ENCODE measurements at places on chromosomes 5 and 9.

DNA sequence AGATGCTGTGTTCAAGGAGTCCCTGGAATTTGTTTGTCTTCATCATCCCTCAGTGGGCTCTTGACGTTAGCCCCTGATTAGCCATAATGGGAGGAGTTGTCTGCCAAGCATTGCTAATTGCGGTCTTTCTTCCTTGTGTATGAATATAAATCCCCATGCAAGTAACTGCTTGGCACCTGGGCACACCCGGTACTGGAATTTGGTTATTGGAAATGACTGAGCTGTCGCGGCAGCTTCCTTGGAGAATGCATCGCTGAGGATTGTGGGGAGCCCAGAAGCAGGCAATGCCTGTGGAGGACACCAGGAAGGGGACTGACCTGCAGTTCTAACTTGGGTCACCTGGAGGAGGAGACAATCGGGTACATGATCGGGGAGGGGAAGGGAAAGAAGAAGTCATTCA is 53.3 kb upstream of the CTSL start:
- no peak for DNase-seq

- no peak for DNase-seq
These were observed 43.6 kb upstream of the HRH2 start for GRCh38 chr5:175614223-175614815.

GRCh38 chr5:61866930-61867329 is 439.1 kb upstream of the KIF2A start:
- DNase-seq, result no peak

DNA sequence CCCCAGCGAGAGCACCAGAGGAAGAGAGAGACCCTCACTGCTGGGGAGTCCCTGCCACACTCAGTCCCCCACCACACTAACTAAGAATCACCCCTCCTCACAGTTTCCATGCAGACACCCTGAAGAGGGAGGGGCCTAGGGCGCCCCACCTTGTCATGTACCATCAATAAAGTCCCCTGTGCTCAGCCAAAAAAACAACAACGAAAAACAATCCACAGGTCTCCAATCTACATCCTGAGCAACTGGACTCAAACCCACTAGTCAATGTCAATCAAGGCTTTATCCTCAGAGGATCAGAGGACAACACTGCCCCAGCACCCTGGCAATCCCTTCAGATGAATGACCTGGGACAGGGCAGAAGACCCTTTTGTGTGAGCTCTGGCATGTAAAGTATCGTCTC is 210.1 kb upstream of the MSX2 start:
- no peak for DNase-seq

- DNase-seq, result no peak
These were observed 146.4 kb downstream of the PALM2AKAP2 start for GRCh38 chr9:109926421-109926869.

DNA sequence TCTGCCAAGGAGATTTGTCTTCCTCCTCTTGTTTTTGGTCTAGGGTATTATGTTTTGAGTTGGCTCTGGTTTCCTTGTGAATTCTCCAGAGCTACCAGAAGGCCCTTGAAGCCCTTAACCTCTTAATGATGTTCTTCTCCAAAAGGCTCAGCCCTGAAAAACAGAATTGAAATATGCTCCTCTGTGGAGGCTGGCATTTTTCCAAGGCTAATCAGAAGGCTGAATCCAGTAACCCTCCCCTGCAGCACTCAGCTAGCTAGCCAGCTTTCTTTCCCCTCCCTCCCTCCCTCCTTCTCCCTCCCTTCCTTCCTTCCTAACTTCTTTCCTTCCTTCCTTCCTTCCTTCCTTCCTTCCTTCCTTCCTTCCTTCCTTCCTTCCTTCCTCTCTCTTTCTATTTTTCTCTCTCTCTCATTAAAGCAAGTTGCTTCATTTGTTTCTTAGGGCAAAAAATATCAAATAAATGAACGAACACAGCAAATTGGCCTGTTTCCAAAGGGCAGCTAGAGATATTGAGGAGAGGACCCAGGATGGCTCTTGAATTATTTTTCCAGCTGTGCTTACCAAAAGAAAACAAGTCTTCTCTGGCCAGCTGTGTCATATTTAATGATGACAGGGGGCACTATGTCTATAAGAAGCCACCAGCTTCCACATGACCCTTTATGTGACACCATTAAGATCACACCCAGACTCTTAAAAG is 38.7 kb downstream of the JAKMIP2 start:
- no peak for DNase-seq

- no peak for DNase-seq
These were observed 105.8 kb upstream of the SPATA31D4 start for GRCh38 chr9:81822301-81822865.

- DNase-seq, result no peak
These were observed 1.1 kb upstream of the ANKDD1B start for GRCh38 chr5:75610201-75610600.

DNA sequence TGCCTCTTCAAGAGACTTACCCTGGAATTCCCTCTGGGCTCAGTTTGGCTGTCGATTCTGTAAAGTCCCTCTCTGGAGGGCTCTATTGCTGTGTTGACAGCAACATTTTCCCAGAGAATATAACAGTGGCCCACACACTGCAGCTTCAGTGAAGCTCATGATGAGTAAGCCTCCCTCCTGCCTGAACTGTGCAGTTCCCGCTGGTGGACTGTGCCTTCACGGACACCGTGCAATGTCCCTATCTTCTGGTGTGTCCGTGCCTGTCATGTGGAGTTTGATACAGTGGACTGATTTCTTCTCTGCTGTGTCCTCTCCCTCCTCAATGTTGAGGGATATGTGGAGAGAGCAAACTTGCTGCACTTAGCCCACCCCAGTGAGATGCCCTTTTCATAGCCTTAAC is 109.0 kb downstream of the NTRK2 start:
- DNase-seq, result no peak

DNA sequence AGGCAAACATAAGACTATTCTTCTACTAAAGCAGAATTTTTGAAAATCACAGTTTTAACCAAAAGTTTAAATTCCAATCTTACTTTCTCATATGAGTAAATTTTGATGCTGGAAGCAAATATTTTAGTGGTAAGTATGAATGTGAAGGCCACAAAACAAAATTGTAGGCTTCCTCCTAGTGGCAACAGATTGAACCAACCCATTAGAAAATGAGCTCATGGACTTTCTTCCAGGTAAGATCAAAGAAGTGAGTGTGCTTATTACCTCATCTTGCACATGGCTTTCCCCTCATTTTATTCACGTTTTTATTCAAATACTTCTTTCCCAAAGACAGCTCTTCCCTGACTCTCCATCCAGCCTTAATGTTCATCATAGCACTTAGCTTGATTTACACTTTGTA is 16.5 kb upstream of the RLN2 start:
- DNase-seq, result no peak

- no peak for DNase-seq
These were observed 621.0 kb upstream of the ADAMTS16 start for GRCh38 chr5:4518903-4519672.

- DNase-seq, result no peak
These were observed 79.6 kb upstream of the CDK20 start for GRCh38 chr9:88053856-88054501.

- DNase-seq, result no peak
These were observed 15.1 kb upstream of the POMT1 start for GRCh38 chr9:131487621-131488031.

DNA sequence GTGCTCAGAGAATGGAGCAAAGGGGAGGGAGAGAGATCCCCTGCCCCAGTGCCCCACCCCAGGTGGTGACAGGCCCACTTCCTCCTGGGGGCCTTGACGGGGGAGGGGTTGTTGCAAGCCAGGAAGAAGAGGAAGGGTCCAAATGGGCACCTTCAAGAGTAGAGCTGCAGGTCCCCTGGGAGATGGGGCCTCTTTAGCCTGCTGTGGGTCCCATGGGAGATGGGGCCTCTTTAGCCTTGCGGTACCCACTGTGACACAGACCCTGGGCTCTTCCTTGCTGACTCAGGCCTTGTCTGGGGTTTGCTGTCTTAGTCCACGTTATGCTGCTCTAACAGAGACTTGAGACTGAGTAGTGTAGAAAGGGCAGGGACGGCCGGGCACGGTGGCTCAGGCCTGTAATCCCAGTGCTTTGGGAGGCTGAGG is 9.6 kb upstream of the TOR4A start:
- no peak for DNase-seq

DNA sequence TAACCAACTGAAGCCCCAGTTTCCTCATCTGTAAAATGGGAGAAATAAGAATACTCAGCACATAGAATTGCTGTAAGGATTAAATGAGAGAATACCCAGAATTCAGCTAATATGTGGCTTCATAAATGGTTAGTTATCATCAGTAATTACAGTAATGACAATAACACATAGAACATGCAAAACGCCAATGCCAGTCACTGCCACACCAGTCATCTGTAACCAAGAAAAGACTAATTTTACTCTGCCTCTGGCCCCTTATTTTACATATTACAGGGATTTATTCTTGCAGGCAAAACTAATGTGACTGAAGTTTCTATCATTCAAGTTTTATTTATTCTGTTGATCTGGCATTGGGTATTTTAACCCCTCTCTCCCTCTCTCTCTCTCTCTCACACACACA is 46.5 kb downstream of the EBF1 start:
- no peak for DNase-seq

GRCh38 chr9:28848671-28849070 is 1275.4 kb upstream of the C9orf72 start:
- DNase-seq, result no peak

- no peak for DNase-seq
These were observed 77.2 kb downstream of the ATP10B start for GRCh38 chr5:160774666-160775315.

DNA sequence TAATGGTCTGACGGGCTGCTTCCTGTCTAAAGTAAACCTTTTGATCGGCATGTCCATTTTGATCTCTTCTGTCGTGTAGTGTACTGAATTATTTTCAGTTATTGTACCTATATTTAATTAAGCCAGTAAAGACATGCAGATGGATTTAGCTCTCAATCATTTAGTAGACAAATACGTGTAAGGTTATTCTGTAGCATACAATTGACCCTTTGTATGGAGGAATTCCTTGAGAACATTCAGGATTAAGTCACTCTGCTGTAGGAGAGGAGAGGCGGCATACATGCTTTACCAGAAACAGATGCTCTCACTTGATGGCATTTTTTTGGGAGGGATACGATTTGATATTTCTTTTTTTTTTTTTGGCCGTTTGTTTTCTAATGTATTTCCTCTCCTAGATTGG is 141.0 kb downstream of the PBX3 start:
- no peak for DNase-seq

- DNase-seq, result no peak
These were observed 212.5 kb downstream of the TMC1 start for GRCh38 chr9:72733895-72734294.

DNA sequence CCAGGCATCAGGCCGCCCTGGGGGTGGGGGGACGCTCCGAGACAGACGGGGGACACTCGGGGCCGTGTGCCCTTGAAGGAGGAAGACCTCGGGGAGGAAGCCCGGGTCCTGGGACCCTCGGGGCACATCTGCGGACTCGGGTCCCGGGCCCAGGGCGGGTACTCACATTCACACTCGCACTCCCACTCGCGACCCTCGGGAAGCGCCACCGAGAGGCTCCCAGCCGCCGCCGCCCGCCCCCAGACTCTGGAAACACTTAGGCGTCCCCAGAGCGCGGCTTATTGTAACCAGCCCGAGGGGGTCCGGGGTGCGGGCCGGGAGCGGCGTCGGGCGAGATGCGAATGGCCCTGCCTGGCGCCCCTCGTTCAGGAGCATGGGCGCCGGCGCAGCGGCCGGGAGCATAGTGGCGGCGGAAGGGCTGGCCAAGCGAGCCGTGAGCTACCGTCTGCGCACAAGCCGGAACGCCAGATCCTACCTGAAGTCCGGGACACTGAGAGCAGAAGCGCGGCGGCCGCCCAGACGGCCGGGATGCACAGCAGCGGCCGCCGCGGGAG is 559 bp downstream of the ROR2 start:
- DNase-seq, result no peak

DNA sequence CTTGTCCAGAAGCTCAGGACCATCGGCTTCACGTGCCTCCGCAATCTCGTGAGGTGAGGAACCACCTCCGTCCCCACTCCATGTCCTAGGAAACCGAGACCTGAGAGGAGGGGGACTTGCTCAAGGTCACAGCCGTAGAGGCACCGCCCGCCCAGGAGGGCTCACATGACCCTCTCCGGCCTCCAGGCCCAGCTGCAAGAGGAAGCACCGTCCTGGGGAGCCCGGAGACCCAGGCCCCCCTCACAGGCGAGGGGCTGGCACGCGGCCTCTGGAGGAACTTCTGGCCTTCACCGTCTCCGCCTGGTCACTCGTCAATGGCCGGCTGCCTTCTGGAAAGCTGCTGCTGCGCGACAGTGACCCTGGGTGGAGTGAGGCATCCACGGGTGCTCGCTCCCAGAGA is 24.2 kb downstream of the FAM78A start:
- no peak for DNase-seq

- no peak for DNase-seq
These were observed 8.5 kb downstream of the NOP16 start for GRCh38 chr5:176379881-176380280.

DNA sequence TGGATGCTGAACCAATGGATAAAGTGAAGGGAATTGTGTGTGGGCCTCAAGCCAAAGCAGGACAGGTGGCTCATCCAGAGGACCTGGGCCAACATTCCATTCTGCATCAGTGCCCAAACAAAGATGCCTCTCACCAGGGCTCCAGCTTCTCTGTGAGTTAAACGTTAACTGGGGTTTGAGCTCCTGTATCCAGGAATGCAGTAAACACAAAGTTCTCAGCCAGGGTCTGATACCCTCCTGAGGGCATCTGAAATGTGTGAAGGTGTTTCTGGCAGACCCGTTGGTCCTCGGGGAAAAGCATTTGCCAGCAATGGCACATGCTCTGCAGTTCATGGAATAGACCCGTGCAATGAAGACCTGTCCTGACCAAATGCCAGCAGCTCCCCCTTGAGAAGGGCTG is 33.9 kb upstream of the AOPEP start:
- no peak for DNase-seq

GRCh38 chr9:78781681-78782080 is 484.8 kb downstream of the PSAT1 start:
- DNase-seq, result no peak

DNA sequence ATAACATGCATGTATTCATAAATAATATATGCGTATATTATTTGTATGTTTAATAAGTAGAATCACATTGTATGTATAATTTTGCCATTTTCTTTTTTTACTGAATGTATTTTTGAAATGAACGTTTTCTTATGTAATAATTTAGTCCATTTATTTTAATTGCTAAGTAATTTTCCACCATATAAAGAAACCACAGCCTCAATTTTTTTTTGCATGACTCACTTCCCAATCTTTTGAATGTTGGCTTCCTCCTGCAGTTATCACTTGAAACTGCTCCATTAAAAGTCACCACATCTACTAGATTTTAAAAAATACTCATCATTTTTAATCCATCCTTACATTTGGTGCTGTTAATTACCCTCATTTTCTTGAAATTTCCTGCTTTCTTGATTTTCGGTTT is 363.3 kb upstream of the MEF2C start:
- no peak for DNase-seq

All from fibroblast of skin of left biceps (primary cell).